EH (cell line): ENCODE measurements at places on chromosomes 4 and X.

DNA sequence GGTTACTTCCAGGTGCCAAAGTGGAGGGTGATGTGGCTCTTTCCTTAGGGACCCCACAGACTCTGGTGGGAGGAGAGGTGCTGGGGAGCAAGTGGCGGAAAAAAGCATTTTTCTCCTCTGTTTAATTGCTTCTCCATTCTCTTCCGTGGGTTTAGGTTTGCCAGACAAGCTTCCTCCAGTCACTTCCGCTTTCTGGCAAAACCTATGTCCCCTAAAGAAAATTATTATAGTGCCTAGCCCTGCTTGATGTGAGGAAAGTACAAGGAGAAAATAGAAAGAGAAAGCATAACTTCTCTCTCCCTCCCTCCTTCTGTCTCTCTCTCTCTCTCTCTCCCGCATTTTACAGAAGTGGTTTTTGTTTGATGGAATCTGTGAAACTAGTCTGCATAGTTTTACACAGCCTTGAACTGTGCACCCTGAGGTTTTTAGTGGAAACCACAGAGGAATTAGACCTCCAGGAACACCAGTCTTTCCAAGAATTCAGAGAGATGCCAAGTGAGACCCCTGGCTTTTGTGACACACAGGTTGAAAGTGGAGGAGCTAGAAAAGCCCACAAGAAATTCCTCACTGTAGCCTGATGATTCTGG is 231.1 kb upstream of the ANXA3 start:
- peak; percentile 53 for DNase-seq

GRCh38 chrX:38649221-38649620 is 87.9 kb downstream of the TSPAN7 start:
- no peak for DNase-seq

GRCh38 chr4:169952236-169953002 is 73.8 kb downstream of the MFAP3L start:
- DNase-seq, result no peak

- peak; percentile 45 for DNase-seq
Measured at GRCh38 chr4:186701273-186701672, 22.4 kb downstream of the FAT1 start.

DNA sequence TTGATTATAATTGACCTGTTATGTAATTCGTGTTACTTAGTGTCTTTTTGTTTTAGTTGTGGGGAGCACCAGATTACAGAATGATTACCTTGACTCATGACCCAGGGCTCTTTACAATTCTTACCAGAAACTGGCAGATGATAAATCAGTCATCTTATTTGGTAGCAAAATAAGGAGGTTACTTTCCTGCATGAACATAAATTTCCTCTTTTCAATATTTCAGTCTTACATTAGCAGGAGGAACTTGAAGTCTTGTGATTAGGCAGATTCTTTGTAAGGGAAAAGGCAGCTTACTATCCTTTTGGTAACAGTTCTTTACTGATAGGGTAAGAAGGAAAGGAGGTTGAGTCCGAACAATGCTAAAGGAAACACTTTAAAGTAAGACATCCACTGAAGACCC is 26.0 kb upstream of the SLC25A5 start:
- no peak for DNase-seq

DNA sequence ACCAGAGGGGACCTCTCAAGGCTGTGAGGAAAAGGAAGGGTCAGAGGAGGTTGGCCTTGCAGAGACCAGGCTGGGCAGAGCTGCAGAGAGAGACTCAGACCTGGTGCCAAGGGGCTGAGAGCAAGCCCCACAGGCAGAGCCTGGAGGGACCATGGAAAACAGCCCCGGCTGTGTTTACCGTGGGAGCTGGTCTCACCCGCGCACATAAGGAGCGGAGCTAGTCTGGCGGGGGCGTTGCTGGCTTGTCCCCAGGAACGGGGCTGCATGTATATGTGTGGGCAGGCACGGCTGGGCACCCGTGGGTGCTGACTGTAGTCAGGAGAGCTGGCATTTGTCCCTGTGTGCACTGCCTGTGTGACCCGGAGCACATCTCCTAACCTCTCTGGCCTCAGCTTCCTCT is 45.7 kb downstream of the C4orf50 start:
- no peak for DNase-seq
